ENCODE measurements at places on chromosomes 16 and 17. TPM values are rescaled to one million over a fixed set of nuclear protein-coding genes. Genes with fewer than 3 reads are reported as not detected.

The KRT23 gene
- total RNA-seq: not detected

GRCh38 chr16:57920215-57920879, 50.6 kb downstream of the CNGB1 start:
- H3K4me1 ChIP-seq: no peaks in the 10 kb centered on the region
- no peak for DNase-seq
- no peak overlapping the region for H3K27ac ChIP-seq
- no peaks in the 10 kb centered on the region for H3K27me3 ChIP-seq
- H3K4me3 ChIP-seq: no peak overlapping the region
- no peaks in the 10 kb centered on the region for H3K36me3 ChIP-seq

DNA sequence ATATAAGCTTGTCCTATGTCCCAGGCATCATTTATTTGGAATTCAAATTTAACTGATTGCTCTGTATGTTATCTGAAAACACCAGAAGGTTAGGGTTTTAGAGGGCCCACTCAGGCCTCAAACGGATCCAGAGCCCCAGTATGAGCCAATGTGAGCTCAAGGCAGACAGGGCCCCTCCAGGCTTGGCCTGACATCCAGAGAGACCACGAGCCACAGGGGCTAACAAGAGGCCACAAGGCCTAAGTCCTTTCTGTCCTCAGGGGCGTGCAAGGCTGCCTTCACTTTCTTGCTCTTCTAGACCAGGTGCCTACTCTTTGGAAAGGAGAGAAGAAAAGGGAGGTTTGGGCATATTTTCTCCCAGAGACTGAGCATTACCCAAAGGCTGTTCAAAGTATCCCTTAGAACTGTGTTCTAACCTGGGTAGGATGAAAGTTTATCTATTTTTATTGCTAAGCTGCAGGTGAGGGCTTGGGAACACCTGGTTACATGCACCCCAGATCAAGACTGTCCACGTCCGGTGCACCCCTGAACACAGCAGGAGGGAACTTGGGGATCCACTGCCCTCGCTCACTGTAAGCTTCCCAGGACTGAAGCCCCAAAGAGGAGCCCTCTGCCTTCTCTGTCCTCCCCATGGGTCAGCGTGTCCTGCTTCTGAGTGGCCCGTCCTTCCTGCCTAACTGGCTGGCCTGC, 1.5 kb upstream of the ENGASE start:
- H3K27me3 ChIP-seq: no peaks in the 10 kb centered on the region
- H3K4me3 ChIP-seq: no peak overlapping the region
- H3K36me3 ChIP-seq: no peaks in the 10 kb centered on the region
- no peak for DNase-seq
- H3K27ac ChIP-seq: no peak overlapping the region

DNA sequence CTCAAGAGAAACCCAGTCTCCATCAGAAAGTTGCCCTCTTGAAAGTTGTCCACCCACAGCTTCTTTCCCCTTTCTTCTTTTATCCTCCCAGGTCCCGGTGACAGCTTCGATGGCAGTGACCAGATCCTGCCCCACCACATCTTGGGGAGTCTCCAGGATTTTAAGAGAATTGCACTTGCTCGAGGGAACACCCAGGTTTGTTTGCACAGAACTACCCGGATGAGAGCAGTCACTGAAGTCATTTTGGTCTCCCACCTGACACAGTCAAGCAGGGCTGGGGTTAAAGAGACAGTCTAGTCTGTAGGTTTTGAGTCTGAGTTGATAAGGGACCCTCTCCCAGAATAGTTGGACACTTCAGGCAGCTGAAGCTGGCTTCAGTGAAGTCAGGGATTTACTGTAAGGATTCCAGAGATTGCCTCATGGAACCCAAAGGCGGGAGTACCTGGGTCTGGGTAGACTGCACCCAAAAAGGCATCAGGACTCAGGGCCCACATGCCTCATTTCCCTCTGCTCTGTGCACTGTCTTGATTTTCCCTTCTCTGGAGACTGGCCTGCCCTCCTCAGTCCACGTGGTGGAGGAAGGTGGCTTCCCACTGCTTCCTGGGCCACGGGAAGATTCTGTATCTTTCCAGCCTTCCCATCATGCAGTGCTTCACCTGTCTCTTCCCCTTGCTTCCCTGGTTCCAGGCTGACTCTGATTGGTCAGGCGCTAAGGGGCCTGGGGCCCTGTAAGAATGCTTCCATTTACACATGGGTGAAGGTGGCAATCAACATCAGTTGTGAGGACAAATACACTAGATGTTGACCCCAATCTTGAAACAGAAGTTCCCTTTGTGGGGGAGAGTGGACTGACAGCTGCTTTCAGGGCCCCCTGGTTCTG, 9.5 kb downstream of the MYCBPAP start:
- H3K4me1 ChIP-seq: no peaks in the 10 kb centered on the region
- no peak for DNase-seq
- no peak overlapping the region for H3K27ac ChIP-seq
- no peak overlapping the region for H3K4me3 ChIP-seq
- no peaks in the 10 kb centered on the region for H3K27me3 ChIP-seq
- no peaks in the 10 kb centered on the region for H3K36me3 ChIP-seq

- no peaks in the 10 kb centered on the region for H3K4me1 ChIP-seq
- no peaks in the 10 kb centered on the region for H3K27me3 ChIP-seq
- no peak overlapping the region for H3K4me3 ChIP-seq
- no peaks in the 10 kb centered on the region for H3K36me3 ChIP-seq
These were observed 38.3 kb downstream of the NT5M start for GRCh38 chr17:17341452-17341851.

All from CD8-positive, alpha-beta memory T cell (primary cell).